Breast epithelium (tissue), 4 donors: ENCODE measurements at places on chromosomes 16 and 17. TPM values are rescaled to one million over a fixed set of nuclear protein-coding genes. Genes with fewer than 3 reads are reported as not detected.

METTL16 gene
- 25.6 TPM for total RNA-seq

DNA sequence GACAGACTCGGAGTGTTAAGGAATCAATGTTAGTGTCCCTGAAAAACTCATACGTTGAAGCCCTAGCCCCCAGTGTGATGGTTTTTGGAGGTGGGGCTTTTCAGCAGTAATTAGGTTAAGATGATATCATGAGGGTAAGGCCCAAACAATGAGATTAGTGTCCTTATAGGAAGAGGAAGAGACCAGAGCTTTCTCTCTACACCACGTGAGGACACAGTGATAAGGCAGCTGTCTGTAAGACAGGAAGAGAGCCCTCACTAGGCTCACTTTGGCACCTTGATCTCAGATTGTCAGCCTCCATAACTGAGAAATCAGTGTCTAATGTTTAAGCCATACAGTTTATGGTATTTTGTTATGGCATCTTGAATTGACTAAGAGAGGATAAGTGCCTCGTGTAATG, 403.2 kb downstream of the NPIPA7 start:
- no peak for DNase-seq

DNA sequence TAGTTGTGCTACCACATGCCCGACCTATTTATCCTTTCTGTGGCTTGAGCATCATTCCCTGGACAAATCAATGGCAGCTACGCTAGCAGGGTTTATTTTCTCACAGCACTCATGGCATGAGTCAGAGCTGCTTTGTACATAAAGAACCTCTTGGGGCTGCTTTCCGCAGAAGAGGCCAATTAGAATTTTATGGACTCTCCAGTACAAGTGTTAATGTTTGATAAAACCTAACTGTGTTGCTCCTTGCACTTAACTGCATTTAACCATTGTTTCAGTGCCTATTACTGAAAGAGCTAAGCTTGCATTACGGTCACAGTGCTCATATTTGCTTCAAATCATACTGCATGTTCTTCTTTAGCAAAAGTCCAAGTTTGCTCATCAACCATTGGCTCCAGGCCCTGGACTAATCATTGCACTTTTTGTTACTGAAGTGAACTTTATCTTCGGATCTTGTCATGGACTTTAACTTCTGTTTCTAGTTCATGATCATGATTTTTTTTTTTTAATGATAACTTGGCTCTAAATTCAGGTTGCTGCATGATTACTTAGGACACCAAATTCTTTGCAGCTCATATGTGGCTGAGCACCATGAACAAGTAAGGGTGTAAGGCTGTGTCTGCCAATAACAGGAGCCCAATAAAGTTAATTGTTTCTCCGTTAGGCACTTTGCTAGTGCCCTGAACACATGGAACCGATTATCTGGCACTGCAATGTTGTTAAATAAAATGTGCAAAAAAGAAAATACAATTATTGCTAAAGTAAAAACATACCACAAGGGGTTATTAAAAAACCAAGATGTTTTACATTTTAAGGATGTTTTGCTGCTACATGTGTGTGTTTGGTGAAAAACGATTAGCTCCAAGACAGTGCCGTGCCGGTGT, 492.2 kb downstream of the KCNJ2 start:
- no peak for DNase-seq

TMEM100 gene
- total RNA-seq: 20.3 TPM

DNA sequence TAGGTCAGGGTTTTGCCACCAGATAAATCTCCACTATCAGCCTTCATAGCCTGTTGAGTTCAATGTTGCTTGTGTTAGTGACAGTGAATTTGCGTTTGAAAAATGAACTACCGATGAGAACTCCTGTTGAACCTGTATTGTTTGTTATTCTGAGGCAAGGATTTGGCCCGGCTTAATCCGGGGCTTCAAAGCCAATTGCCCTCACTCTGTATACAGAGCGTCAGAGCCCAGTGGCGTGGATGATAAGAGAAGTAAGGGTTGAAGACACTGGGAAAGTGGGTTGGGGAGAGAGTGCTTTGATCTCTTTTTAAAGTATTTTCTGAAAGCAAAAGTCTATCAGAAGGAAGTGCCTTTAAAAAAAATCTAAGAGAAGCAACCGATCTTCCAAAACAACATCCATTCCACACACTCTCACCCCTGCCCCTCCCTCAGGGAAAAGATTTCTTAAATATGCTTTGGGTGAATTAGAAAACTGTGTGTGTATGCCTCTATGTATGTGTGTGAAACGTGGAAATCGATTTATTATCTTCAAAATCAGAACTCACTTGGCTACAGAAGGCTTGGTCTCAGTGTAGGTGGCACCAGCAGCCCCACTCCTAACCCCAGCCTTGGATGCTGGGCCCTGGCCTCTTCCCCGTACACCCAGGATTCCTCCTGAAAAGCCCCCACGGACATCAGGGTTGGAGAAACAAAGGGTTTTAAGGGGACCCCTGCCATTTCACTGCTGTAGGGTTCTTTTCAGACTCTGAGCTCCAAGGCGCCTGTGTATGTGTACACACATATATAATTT, 8.8 kb downstream of the TBX4 start:
- DNase-seq: no peak

KRTAP1-1 gene
- not detected for total RNA-seq
